ENCODE measurements at places on chromosomes 3 and 15.

DNA sequence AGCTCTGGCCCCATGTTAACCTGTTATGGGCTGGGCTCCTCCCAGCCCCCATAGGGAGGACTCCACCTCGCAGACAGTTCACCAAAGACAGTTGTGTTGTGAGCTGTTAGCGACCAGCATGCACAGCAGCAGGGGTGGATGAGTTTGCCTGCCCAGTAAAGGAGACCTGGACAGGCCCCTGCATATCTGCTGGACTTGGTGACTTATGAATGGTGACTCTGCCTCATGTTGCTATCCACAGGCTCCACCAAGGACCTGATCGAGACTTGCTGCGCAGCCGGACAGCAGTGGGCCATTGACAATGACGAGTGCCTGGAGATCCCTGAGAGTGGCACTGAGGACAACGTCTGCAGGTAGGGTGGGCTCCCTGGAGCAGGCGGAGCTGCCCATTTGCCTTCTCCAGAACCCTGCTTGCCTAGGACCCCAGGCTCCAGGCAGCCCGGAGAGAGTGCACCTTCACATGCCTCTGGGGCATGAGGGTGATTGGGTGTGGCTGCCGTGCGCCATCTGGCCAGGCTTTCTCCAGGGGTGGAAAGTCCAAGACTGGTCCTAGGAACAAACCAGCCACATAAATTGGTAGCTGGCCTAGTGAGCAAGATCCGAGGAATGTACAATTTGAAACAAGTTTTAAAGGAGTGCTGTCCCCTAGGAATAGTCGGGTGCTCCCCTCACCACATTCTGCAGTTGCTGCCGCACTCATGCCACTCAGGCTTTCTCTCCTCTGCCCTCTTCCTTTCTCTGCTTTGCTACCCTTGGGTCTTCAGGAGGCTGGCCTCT is 59.1 kb downstream of the FBLN2 start:
- DNase-seq: no peak

DNA sequence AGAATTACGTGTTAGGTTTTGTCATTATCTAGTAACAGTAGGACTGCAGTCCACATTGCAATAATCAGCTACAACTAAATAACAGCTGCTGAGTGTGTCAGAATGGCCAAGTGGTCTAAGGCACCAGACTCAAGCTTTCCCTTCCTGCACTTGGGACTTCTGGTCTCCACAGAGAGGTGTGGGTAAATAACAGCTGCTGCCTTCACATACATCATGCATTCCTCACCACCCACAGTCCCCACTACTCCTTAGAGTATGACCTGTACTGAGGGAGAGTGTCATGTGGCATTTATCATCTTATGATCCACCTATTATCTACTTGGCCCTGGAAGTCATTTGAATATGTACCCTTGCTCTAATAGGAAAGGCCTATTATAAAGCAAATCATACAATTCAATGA is 22.2 kb upstream of the ZMAT3 start:
- DNase-seq: no peak

DNA sequence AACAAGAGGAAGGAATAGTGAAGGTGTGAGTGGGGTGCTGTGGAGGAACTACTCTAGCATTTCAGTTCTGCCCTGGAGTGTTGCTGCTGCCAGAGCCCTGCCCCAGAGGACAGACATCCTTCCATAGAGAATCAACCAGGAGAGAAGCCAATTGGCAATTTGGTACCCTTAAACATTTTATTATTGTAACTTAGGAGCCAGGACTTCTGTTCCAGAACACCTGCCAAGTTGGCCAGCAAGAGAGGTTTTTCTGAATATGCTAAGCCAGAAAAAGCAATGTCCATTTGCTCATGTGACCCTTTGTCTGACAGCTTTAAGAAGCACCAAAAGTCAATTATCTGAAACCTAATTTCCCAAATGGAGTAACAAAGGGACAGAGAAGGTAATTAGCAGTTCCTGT is 264.9 kb downstream of the MEX3B start:
- DNase-seq: no peak

GRCh38 chr15:78264304-78265136 is at the start of gene DNAJA4:
Gene DNAJA4, plus strand, starts transcription at chr15:78264562. Its CDS starts 202 bp downstream, at chr15:78264764.
- DNase-seq: no peak

- no peak for DNase-seq
Observed at GRCh38 chr3:56254835-56255234, 213.4 kb downstream of the ERC2 start.

DNA sequence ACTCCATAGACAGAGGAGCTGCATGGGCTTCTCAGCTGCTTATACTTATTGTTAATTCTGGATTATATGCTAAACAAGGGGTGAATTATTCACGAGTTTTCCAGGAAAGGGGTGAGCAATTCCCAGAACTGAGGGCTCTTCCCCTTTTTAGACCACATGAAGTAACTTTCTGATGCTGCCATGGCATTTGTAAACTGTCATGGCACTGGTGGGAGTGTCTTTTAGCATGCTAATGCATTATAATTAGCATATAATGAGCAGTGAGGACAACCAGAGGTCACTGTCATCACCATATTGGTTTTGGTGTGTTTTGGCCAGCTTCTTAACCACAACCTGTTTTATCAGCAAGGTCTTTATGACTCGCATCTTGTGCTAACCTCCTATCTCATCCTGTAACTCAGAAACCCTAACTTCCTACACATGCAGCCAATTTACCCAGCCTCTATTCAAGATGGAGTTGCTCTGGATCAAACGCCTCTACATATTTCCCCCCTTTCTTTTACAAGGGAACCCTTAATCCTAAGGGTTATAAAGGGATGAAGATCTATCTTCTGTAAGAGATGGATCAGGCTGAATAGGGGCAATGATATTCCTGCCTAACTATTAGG is 12.1 kb upstream of the DMXL2 start:
- DNase-seq: no peak

DNA sequence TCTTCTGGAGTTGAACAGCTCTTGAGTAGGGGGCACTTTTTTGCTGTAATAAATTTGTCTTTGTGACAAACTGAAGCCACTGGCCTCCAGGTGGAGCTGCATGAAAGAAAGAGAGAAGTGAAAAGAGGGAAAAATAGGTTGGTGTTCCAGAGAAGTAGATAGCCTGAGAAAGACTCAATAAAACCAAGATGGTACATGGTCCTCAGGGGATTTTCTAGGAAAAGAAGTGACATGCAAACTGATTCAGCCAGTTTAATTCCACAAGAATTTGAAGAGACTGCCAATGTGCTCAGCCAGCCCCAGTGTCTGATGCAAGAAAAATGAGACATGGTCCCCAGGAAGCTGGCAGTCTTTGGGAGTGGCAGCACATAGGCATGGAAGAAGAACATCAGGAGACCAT is 152.7 kb downstream of the CD47 start:
- peak; percentile 22 for DNase-seq

DNA sequence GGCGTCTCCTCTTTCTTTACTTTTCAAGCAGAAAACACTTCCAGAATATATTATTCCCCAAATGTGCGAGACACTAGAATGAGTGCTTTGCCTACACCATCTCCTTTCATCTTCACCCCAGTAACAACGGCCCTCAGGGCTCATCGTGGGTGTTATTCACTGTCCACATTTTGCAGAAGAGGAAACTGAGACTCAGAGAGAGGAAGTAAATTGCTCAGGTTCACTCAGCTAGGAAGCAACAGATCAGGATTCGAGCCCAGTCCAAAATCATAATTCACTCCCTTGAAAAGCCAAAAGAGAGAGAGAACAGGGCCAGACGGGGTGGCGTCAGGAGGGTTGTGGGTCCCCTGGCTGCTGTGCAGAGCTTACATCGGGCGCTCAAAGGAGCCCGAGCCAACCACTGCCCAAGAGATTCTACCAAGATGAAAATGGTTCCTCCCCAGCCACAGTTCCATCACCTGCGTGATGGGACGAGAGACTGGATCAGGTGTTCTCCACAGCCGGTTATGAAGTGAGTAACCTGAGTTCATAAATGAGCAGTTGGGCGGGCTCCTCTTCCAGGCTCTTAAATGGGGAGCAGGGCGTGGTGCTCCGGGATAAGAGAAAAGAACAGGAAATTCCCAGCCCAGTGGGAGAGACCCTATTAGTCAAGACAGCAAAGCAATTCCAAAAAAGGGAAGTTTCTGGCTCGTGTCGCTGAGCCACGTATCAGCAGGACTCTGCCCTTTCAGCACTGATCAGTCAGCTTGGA is 48.6 kb upstream of the FLNB start:
- DNase-seq: no peak

GRCh38 chr3:8482960-8483665 is 18.5 kb upstream of the LMCD1 start:
- peak; percentile 33 for DNase-seq

DNA sequence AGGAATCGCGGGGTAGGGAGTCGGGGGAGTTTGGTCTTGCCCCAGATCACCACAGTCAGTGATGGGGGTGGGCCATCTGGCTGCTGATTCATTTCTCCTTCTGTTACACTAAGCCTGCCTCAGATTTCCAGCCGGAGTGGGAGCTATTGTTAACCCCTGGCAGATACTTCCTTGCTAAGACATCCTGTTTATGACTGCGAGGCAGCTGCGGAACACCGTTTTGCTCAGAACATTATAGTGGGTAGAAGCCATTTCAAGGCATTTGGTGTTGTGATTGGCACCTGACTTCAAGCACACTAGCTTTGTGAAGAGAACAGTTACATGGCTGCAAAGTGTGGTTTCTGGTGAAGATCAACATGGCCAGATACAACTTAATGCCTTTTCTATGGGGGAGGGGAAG is 73.8 kb downstream of the FLNB start:
- DNase-seq: no peak

GRCh38 chr3:124886168-124887056 is 753 bp downstream of the ITGB5 start:
- DNase-seq: peak; percentile 34

GRCh38 chr3:61250784-61251173 is 473 bp downstream of the FHIT start:
- DNase-seq: peak; percentile 12

GRCh38 chr15:64351265-64351664 is 4.7 kb downstream of the CSNK1G1 start:
- DNase-seq: no peak

Data from RWPE1 (cell line).